ENCODE measurements at places on chromosomes 7 and 10.

DNA sequence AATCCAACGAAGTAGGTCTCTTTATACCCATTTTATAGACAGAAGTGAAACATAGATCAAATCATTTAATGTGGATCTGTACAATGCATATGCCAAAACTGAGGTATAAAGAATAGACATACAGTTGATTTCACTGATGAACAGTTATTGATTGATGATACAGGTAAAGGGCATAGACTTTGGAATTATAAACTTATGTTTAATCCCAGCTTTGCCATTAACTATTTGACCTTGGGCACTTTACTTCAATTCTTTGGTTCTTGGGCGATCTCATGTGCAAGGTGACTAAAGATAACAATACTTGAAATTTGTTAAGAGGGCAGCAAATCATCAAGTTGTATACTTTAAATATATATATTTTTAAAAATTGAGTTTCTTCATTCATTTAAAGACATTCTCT is 28.6 kb downstream of the FRA10AC1 start:
- DNase-seq: no peak

GRCh38 chr7:75737856-75738603 is 711 bp downstream of the HIP1 start:
- DNase-seq: no peak

DNA sequence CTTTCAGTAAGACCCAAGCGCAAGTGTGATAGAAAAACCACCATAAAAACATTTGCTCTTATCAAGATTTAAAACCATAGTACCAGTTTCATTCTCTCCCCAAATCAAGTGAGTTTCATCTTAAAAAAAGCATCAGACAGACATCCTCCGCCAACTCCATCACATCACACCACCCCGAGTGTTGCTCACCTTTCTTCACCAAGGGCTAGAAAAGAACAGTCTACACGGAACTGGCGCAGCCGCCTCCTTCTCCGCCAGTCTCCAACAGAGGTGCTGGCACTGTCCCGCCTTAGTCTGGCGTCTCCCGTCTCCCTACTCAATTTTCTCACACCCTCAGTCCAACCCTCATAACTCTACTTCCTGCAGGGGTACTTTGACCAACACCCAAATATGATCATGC is 46.9 kb upstream of the WIPI2 start:
- DNase-seq: no peak

- DNase-seq: no peak
These were observed 20.7 kb downstream of the FAM241B start for GRCh38 chr10:69650589-69651261.

- DNase-seq: no peak
These were observed 61.2 kb downstream of the KLF6 start for GRCh38 chr10:3723766-3724165.

DNA sequence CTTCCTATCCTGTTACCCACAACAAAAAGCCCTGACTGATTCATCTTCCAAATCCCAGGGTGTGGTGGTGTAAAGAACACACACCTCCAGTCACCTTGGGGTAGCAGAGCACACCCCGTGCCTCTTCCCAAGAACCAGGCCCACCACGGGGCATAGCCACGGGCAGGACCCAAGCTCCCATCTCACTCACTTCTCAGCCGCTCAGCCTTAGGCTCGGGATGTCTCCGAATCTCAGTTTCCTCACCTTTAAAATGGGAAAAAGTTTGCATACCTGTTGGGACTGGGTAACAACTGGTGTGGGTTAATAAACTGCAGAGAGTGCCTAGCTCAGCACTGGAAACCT is 139.0 kb downstream of the FGFR2 start:
- DNase-seq: no peak

GRCh38 chr7:25379351-25380300 is 151.3 kb upstream of the NPVF start:
- DNase-seq: no peak

DNA sequence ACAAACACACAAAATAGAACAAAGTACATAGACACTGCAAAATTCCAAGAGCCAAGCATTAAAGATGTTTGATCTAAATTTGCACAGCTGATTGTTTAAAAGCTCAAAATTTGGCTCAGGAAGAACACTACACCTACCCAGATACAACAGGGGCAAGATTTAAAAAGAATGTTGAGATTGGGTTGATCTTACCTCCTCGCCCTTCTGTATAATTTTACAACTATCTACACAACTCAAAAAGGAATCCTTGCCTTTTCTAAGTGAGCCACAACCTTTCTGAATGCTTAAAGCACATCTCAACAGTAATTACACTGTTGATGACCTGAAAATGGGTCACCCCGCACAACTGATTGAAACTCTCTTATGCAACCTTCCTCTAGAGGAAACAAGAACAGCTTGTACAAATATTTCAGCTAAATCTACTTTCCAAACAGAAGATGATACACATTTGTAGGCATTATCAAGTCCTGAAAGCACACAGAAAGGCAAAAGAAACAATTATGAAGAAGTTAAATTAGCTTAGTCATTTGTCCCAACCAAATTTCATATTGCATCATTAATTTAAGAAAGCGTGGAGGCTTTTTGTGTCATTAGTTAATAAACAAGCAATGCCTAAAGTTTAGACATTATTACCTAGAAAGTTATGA is 75.5 kb downstream of the UBE2H start:
- no peak for DNase-seq

DNA sequence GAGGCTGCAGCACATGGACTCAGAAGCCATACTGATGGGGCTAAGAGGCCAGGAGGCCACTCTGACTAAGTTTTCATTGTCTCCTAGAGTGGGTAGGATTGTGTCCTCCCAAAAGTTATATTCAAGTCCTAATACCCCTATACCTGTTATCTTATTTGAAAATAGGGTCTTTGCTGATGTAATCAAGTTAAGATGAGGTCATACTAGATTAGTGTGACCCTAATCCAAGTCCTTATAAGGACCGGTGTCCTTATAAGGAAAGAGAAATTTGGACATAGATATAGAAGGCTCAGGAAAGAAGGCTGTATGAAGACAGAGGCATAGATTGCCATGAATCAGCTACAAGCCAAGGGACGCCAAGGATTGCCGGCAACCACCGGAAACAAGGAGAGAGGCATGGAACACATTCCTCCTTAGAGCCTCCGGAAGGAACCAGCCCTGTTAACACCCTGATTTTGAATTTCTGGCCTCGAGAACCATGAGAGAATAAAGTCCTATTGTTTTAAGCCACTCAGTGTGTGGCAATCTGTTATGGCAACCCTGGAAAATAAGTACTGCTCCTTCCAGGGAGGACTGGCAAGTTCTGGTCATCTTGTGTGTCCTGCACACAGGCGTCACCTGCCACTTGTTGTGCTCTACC is 157.0 kb downstream of the EMX2 start:
- no peak for DNase-seq

DNA sequence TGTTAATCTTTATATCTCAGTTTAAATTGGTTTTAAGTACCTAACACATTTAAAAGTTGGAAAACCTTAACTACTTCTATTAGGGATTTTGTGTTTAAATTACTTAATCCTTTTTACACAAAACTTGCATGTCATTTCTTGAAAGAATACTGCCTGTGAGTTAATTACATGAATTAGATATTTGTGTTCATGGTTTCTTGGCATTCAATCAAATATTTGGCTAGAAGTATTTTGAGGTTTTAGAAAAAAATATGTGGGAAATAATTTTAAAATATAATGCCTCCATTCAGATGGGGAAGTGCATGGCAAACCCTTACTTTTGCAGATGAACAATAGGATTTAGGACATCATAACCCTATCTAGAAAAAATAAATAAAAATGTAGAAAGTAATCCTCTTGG is 186.5 kb upstream of the SEMA3E start:
- DNase-seq: no peak

- DNase-seq: no peak
These were observed 19.0 kb downstream of the TRIM56 start for GRCh38 chr7:101104193-101104713.

DNA sequence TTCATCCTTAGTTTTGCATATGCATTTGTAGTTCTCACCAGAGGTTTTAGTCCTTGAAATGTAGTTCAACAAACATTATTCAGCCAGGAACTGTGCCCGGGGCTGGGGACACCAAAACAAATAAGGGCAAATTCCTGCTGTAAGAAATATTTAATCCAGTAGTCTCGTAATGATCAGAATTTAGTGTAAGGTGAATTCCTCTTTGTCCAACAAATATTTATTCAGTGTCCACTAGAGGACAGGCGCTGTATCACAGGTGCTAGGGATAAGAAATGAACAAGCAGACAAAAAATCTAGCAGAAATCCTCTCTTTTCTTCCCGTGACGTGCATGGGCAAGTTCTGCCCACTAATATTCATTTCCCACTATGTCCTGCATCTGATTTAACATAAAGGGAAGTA is 17.6 kb downstream of the LGI1 start:
- no peak for DNase-seq

DNA sequence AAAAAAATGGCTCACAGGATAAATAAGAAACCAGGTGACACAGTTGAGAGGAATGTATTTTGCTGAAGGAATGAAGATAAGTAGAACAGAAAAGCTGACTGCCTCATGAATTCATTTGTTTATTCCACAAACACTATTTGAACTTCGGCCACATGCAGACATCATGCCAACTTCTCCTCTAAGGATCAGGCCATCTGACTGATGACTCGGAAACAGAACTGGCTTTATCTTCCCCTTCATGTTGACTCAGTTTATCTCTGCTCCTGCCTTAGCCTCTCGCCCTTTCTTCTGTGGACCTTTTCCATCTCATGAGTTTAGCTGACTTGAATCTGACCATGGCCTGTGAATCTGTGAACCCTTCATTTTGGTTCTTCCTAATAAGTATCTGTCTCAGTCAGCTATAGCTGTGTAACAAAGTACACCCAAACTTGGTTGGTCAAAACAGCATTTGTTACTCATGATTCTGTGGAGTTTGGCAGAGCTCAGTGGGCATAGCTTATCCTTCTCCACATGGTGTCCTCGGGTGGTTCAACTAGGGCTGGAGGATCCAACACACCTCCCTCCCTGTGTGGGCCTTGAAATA is 44.0 kb upstream of the GRID1 start:
- DNase-seq: no peak

GRCh38 chr10:126235979-126236851 is 152.1 kb downstream of the ADAM12 start:
- DNase-seq: no peak

GRCh38 chr7:46215987-46216567 is 295.0 kb upstream of the IGFBP3 start:
- DNase-seq: no peak

DNA sequence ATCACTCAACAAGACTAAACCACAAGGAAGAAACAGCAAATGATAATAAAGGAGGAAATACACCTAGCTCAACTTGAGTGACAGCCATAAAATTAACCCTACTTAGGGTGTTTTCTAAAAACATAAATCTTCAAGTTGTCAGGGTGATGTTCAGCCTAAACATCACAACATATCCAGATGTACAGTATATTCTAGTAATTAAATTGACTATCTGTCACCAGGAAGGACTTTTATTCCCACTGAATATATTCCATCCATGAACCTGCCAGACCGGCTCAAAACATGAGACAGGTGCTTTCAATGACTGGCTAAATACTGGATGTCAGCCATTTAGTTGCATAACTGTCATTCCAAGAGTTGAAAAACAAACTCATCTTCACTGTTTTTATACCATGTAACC is 298.1 kb upstream of the NEBL start:
- DNase-seq: no peak

GRCh38 chr7:17421941-17422340 is 123.5 kb downstream of the AHR start:
- no peak for DNase-seq

DNA sequence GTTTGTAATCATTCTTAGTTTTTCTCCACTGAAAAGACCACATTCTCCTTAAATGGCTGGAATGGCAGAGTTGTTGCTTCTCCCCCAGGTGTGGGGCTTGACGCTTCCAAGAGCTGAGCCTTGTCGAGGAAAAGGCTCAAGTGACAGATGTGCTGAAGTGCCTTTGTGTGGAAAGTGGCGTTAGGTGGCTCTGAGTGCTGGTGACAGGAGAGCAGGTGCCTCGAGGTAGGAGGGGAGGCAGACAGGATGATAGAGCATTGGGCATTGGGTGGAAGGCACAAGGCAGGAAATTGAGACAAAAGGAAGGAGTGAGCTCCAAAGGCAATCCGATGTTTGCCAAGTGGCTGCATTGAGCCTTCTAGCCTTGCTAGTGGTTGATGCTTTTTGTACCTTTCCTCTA is 6.7 kb downstream of the KIAA1217 start:
- no peak for DNase-seq

GRCh38 chr7:155512246-155512887 is 34.0 kb downstream of the CNPY1 start:
- no peak for DNase-seq

GRCh38 chr10:63744060-63744941 is 223.1 kb downstream of the REEP3 start:
- no peak for DNase-seq

GRCh38 chr10:3469639-3470020 is 297.0 kb upstream of the PITRM1 start:
- DNase-seq: no peak

- DNase-seq: no peak
These were observed 293.3 kb upstream of the MKI67 start for GRCh38 chr10:128419466-128420019.

- no peak for DNase-seq
These were observed 154.4 kb downstream of the PTEN start for GRCh38 chr10:88017781-88018180.

GRCh38 chr10:7942316-7942715 is 112.2 kb upstream of the GATA3 start:
- DNase-seq: no peak

DNA sequence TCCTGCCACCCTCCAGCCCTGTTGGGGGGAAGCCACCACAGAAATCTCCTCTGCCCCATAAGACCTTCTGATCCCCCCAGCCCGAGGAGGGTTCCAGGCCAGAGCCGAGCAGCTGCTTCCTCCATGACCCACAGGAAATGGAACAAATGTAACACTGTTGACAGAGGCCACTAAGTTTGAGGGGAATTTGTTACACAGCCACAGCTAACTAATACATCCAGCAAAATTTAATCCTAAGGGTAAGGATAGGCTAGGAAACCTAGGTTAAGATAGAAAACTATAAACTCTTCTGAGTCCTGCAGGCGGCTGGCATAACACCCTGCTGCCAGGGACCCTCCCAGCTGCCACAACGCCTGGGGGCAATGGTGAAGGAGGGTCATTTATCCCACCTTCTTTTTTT is 66.8 kb upstream of the PDGFA start:
- DNase-seq: no peak

DNA sequence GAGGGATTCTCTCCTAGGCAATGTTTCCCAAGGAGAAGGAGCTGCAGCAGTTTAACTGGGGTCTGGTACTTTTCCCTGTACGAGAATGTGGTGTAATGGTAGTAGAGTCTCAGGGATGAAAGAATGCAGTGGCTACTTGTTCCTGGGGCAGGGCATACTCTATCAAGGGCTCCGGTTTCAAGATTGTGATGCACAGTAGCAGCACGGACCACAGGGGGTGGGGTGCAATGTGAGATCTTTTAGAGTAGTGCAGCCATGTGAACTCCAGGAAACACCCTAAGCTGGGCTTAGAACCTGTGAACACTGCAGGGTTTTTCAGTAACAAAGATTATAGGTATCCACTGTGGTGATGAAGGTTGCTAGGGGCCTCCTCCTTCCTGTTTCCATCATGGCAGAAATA is 903.9 kb downstream of the NRG3 start:
- DNase-seq: no peak

Data from stimulated activated CD8-positive, alpha-beta memory T cell treated with anti-CD3 and anti-CD28 coated beads, Interleukin-7, amount 100 ng/mL, for 1 hour (primary cell).